NCI-H2029 (cell line): ENCODE measurements at places on chromosomes 13 and 19.

GRCh38 chr19:29545866-29546582 lies 20.2 kb downstream of the VSTM2B start:
- DNase-seq = no peak

- no peak for DNase-seq
These were observed 146.3 kb upstream of the WASF3 start for GRCh38 chr13:26411206-26411605.

GRCh38 chr13:36476661-36477060 lies 44.4 kb downstream of the CCNA1 start:
- DNase-seq = no peak

DNA sequence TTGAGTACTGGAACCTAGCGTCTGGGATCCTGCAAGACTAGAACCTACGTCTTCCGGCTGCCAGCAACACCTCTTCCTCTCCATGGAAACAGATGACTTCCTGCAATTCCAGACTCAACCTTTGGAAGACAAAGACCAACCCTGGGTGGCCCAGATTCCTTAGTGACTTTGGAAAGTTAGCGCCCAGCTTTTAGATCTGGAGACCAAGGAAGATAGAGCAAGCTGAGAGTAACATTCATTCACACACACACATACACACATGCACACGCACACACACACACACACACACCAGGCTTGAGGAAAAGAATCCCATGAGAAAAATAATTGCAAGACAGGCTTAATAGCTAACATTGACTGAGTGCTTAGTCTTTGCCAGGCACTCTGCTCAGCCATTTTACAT lies 788.9 kb downstream of the UQCRFS1 start:
- no peak for DNase-seq

DNA sequence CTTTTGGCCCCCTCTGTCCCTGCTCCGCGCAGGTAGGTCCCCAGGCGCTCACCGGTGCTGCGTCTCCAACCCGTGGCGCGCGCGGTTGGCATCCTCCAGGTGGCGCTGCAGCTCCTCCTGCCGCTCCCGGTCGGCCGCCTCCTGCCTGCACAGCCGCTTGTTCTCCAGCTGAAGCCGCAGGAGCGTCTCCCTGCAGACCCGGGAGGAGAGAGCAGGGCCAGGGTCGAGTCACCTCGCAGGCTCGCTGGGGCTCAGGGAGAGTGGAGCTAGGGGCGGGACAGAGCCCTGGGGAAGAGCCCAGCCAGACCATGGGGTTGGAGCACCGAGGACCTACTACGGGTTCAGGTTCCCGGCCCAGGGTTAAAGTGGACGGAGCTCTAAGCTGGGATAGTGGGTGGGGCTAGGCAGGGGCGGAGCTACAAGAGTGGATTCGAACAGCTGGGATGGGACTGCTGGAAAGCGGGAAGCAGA lies 9.3 kb downstream of the HOOK2 start:
- peak; percentile 58 for DNase-seq

DNA sequence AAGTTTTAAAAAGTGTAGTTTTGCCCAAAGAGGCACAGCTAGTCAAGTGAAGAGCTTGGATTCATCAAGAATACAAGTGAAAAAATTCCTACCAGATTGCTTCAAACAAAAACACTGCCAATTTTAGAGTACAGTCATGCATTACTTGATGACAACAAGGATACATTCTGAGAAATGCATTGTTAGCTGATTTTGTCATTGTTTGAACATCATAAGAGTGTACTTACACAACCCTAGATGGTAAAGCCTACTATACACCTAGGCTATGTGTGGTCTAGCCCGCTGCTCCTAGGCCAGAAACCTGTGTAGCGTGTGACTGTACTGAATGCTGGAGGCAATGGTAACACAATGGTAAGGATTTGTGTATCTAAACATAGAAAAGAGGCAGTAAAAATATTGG lies 41.1 kb downstream of the TMTC4 start:
- no peak for DNase-seq
